T-helper 22 cell (primary cell): ENCODE measurements at places on chromosomes 2 and 18.

DNA sequence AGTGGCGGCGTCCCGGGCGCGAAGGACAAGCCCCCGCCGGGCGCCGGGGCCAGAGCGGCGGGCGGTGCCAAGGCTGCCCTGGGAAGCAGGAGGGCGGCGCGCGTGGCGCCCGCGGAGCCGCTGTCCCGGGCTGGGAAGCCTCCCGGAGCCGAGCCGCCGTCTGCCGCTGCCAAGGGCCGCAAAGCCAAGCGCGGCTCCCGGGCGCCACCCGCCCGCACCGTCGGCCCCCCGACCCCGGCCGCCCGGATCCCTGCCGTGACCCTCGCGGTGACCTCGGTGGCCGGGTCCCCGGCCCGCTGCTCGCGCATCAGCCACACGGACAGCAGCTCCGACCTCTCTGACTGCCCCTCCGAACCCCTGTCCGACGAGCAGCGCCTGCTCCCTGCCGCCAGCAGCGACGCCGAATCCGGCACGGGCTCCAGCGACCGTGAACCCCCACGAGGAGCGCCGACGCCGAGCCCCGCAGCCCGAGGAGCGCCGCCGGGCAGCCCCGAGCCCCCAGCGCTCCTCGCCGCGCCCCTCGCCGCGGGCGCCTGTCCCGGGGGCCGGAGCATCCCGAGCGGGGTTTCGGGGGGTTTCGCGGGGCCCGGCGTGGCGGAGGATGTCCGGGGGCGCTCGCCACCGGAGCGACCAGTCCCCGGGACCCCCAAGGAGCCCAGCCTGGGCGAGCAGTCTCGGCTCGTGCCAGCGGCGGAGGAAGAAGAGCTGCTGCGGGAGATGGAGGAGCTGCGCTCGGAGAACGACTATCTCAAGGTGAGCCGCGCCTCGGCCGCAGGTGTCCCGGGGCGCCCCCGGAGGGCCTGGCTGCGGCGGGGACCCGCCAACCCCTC, 820 bp downstream of the MTCL1 start:
- DNase-seq: no peak

DNA sequence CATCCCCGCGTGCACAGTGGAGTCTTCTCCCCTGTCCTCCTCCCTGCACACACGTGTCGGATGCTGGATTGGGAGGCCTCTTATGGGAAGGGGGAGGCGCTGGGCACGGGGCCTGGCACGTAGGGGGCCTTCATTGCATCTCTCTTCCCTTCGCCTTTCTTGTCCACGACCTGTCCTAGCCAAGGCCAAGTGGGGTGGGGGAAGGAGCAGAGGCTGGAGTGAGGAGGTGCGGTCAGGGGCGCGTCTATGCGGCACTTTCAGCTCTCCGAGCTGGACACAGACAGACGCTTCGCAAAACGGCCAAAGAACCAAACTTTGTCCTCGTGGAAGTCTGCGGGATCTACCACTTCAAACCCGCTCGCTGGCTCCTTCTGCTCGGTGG, 13.4 kb downstream of the ALPG start:
- no peak for DNase-seq

- no peak for DNase-seq
These were observed 91.1 kb downstream of the ACTR3 start for GRCh38 chr2:113980946-113981345.

DNA sequence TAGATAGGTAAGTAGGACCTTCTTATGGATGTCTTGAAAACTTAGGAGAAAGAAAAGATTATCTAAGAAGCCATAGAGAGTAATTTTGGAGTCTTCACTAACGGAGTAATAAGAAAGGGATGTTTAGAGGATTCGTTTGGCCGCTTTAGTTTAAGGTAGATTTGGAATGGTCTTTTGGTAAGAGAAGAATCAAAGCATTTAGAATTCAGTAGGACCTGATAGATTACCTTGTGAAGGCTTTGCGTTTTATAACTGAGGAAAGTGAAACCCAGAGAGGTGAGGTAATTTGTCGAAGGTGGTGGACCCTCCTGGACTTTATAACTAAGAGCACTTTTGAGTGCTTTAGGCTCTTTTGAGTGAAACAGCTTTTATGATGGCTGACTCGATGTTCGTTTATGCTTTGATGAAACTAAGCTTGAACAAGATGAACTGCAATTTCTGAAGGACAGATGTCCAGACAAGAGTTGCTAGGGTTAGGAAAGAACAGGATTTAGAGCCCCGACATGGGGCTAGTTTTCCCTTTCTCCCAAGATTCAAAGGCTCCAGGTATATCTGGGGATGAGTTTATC, 1.3 kb downstream of the MYL12B start:
- DNase-seq: no peak

DNA sequence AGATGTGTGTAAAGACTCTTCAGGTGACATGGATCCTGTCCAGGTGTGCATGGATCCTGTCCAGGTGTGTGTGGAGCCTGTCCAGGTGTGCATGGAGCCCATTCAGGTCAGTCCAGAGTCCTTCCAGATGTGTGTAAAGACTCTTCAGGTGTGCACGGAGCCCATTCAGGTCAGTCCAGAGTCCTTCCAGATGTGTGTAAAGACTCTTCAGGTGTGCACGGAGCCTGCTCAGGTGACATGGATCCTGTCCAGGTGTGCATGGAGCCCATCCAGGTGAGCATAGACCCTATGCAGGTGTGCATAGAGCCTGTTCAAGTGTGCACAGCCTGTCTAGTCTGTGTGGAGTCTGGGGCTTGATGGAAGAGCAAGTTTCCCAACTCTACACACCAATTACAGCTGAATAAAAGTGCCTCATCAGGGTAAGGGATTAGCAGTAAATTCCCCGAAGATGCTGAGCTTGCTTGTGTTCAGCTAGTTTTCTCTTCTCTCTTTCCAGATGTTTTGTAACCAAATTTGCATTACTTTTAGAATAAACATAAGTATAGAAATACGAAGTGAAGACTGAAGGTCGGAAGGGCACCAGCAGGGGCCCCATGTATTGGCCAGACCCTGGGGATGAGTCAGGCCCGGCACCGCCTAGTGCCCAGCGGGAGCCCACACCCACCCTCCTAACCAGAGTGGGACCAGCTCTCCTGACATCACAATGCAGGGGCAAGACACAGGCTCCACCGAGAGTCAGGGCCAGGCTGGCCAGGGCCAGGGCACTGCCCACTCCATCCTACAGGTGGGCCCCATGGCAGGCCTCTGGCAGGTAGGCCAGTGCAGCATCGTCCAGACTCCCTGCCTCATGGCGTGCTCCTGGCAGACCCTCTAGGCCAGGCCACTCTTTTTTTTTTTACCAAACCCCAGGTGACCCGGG, 38.6 kb upstream of the GPC1 start:
- DNase-seq: no peak
